ENCODE measurements at places on chromosomes 11 and 22.

GRCh38 chr22:37806409-37807333 lies 1.1 kb upstream of the GCAT start:
- DNase-seq = no peak

- DNase-seq = peak; percentile 40
Observed at GRCh38 chr11:16184588-16184987, 171.8 kb downstream of the SOX6 start.

GRCh38 chr11:114094516-114094915 lies 35.0 kb downstream of the ZBTB16 start:
- no peak for DNase-seq

GRCh38 chr11:75264971-75265370 lies 24.4 kb downstream of the TPBGL start:
- DNase-seq = no peak

- DNase-seq = no peak
Observed at GRCh38 chr11:20089367-20089766, 70.9 kb downstream of the DBX1 start.

GRCh38 chr11:70618431-70619101 lies 220.2 kb downstream of the CTTN start:
- no peak for DNase-seq

DNA sequence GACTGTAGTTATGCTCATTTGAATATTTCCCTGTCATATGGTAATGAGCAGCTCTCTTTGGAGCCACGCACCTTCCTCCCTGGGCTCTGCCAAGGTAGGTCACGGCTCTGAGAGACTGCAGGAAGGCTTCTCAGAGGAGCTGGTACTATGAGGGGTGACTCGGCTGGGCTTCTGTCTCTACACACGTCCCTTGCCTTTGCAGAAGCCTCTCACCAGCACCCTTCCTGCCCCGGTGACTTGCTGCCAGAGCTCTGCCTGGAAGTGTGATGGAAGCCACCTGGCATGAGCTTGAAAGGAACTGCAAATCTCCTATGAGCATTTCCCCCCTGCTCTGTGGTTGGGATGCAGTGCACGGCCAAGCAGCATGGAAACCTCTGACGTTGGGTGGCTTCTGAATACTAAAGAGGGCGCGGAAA lies 74.2 kb downstream of the KIRREL3 start:
- DNase-seq = no peak

DNA sequence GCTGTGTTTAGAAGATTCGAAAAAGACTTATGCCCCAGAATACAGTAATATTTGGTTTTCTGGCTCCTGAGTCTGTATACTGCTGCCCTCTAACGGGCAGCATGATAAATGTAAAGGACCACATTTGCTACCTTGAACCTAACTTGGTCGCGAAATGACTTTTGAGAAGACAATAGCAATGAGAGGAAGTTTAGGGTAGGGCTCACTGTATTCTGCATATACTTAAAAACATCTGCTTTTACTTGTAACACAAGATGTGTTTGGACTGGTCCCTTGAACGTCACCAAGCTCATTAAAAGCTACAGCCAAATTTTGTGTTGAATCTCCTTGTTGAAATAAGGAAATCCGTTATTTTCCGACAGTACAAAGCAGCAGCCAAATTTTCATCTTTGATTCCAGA lies 309.1 kb downstream of the SWAP70 start:
- DNase-seq = peak; percentile 38

- no peak for DNase-seq
Observed at GRCh38 chr11:12246147-12246546, 131.2 kb upstream of the PARVA start.

DNA sequence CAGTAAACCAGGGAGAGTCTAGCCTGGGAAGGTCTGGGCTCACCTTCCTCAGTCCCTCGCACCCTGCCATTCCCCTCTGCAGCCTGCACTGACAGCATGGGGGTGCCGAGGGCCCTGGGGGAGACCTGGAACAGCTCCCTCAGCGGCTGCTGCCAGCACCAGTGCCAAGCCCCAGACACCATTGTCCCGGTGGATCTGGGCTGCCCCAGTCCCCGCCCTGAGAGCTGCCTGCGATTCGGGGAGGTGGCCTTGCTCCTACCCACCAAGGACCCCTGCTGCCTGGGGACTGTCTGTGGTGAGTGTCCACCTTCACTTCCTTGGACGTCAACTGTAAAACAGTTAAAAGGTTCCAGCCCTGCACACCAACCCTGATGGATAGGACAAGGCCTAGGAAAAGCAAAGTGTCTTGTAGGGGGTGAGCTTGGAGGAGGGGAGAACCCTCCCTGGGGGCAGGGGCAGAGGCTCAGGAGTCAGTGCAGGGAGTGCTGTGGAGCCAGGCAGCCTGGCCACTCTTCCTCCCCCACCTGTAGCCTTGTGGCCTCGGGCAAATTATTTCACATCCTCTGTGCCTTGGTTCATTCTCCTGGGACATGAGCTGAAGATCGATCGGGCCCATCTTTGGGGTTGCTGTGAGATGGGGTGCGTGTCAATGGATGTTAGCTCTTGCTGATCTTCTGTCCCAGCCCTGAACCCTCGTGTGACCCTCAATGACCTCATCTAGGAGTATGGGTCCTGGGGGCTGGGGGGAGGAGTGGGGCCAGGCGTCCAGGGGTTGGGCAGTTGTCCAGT lies 85.2 kb upstream of the MYOD1 start:
- DNase-seq = no peak

DNA sequence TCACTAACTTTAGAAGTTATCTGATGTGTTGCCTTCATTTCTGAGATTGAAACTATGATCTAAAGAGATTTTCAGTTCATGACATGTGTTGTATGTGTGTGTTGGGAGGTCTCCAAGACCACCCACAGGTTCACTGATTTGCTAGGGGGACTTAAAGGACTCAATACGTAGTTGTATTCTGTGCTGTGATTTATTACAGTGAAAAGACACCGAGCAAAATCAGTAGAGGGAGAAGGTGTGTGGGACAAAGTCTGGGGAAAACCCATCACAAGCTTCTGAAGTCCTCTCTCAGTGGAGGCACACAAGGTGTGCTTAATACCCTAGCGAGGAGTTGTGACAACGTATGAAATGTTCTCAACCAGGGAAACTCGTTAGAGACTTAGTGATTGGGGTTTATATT lies 35.6 kb downstream of the RNF169 start:
- no peak for DNase-seq

DNA sequence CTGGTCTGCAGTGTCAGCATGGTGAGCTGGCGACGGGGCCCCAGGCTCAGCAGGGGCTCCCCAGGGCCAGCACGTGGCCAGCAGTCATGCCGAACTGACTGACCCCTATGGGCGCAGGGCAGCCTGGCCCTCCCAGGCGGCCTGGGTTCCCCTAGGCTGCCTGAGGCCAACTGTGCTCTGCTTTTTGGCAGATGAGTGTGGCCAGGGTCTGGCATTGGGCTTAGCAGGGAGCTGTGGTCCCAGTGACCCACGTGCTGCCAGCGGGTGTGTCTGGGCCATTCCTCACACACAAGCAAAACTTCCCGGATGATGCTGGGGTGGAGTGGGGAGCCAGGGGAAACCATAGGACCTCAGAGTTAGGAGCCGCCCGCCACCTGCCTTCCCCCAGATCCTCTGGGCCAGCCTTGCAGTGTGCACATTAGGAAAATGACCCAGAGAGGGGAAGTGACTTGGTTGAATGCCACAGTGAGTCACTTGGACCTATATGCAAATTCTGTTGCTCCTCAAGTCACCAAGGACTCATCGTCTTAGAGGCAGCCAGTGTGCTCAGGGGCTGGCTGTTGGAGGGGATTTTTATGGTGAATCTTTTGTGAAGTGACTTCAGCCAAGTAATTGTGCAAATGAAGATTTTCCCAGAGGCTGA lies 6.5 kb downstream of the ADORA2A start:
- no peak for DNase-seq

GRCh38 chr11:84146826-84147225 lies 860.7 kb upstream of the CCDC90B start:
- DNase-seq = no peak

DNA sequence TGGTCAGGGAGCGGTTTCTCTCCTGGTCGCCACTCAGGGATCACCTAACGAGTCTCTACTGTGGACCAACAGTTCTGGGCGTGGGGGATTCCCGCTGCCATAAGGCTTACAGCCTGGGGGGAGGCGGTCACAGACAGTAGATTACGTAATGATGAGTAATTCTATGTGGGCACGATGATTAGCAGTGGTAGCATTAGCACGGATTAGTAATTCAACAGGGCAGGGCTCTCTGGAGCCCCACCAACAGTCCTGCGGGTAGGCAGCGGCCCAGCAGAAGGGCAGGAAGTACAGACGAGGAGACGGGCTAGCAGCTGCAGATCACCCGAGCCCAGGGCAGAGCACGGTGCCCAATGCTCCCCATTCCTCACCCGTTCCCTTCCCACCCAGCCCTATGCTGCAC lies 3.6 kb downstream of the SHISAL1 start:
- DNase-seq = no peak

DNA sequence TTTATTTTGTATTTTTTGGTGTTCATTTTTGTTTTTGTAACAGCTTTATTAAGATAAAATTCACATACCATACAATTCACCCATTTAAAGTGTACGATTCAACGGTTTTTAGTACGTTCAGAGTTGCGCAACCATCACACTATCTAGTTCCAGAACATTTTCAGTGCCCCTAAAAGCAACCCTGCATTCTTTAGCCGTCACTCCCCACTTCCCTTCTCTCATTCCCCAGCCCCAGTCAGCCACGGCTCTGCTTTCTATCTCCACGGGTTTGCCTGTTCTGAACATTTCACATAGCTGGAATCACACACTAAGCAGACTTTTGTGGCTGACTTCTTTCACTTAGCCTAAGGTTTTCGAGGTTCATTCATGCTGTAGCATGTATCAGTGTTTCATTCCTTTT lies 9.6 kb upstream of the KCNQ1OT1 start:
- no peak for DNase-seq

DNA sequence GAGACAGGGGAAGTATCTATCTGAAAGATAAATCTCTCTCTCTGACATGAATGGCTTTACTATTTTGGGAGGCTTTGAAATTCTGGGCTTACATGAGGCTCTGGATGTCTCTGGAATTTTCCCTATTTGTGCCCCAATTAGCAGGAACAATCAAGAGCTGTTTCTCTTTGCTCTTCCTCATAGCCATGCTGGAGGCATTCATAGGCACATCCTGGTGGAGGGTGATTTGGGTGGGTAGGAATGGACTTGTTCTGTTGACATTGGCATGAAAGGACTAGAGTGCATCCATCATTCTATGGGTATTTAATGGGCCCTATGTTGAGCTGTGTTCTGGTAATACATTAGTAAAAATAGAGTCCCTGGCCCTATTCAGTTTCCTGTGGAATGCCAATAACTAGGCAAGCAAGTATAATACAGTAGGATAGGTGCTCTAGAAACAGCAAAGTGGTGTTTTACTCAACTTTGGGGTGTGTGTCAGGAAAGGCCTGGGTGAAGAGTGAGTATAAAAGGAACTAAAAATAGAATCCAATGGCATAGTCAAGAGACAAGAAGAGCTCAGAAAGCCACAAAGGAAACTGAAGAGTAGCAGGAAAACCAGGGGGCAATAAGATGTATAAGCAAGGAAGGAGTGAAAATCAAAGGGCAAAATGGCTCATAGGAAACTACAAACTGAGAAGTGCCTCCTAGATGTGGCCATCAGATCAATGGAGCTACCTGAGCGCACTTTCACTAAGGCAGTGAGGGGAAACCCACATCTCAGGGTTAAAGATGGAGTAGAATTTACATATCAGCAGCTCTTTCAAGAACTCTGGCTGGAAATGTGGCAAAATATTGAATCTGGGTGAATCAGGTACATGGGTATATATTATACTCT lies 45.0 kb downstream of the CWC15 start:
- DNase-seq = no peak

GRCh38 chr22:45284705-45285262 lies at the start of gene UPK3A:
UPK3A (plus strand) TSS chr22:45284949; CDS start chr22:45285014, 65 bp downstream.
- DNase-seq = peak; percentile 28

GRCh38 chr11:56846631-56847576 lies 98.4 kb upstream of the OR9G4 start:
- no peak for DNase-seq

GRCh38 chr22:46069521-46070214 lies 80.7 kb upstream of the PPARA start:
- DNase-seq = peak; percentile 96

- DNase-seq = no peak
Observed at GRCh38 chr22:45563362-45564040, 60.8 kb downstream of the FBLN1 start.

- DNase-seq = no peak
Observed at GRCh38 chr11:54930930-54931329, 224.3 kb downstream of the OR4A5 start.

GRCh38 chr11:121592708-121593107 lies 139.9 kb upstream of the SORL1-AS1 start:
- no peak for DNase-seq

GRCh38 chr11:34316347-34317035 lies 41.3 kb downstream of the ABTB2 start:
- DNase-seq = no peak

DNA sequence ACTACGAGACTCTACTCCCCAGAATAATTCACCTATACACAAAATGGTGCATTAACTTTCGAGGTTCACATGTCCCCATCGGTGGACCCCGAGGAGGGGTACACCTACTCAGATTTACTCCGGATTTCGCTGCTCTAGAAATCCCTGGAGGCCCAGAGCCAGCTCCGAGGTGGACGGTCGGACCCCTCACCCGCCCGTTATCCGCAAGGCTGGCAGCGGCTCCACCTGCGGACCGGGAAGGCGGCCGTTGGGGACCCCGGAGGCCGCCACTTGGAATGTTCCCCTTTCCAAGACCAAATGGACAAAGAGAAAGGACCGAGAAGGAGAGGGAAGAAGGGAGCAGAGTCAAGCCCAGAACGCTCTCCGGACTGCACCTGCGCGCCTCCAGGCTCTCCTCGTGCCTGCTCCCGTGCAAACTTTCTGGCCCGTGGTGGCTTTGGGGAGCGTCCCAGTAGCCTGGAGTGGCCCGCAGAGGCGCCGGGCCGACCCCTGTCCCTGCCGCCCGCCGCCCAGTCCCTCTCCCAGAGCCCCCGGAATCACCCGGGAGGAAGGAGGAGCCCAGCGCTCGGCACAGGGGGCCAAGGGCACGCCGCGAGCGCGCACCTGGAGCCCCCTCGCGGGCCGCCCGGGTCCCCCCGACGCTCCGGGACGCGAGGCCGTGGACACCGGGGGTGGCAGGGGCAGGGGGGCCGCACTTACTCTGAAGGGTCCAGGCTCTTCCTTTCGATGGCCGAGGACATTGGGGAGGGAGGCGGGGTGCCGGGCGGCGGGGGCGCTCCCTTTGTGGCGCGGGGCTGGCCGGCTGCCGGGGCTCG lies 23.0 kb downstream of the LMO2 start:
- peak; percentile 63 for DNase-seq

GRCh38 chr11:123202155-123203151 lies 7.4 kb upstream of the CLMP start:
- DNase-seq = peak; percentile 36

- no peak for DNase-seq
Observed at GRCh38 chr11:130599073-130599654, 150.7 kb downstream of the ADAMTS15 start.

- DNase-seq = no peak
Observed at GRCh38 chr22:42747701-42748513, 27.2 kb upstream of the A4GALT start.

Measured in NCI-H1417 (cell line).